ENCODE measurements at places on chromosomes 6 and 20.

DNA sequence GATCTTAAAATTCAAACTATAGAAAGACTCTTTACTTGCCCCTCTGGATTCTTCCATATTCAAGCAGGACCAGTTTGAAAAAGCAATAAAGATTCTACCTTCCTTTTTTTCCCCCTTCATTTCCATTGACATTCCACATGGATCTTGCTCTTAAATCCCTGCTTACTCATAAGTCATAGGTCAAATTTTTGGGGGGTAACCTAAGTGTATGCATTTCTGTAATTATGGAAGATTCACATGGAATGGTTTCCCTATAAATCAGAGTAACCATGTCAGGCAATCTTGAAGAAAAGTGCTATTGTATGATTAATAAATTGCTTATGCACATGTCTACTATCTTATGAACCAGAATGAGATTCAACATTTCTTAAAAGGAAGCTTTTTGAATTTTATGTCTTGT lies 551.0 kb downstream of the HAO1 start:
- DNase-seq: peak; percentile 7

GRCh38 chr6:77987035-77987384 lies 334.2 kb downstream of the MEI4 start:
- DNase-seq: no peak

DNA sequence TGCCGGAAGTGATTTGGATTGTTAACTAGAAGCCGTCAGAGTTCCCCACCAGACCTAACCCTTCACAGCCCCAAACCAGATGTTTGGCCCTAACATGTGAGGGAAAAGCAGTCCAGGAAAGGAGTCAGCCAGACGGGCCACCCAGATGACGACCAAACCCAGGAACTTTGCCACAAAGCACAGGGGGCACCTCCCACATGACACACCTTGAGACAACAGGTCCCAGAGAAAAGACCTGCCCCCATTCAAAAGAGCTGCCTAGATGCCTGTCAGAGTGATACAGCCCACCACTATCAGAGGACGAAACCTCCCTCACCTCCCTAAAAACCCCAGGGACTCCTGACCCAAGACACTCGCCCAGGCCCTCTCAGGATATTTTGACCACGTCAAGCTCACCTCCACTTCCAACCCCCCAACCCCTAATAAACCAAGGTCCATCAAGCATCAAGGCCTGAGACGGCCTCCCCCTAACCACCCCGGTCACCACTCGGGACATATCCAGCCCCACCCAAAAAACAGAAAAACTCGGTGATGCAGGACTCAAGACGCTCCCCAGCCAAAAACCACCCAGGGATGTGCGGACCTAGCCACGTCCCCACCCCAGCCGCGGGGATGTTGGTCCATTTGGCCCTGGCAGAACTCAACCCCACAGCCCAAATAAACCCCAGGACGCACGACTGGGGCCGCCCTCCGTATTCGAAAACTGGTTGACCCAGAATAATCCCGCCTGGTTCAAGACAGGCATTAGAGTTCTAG lies 662 bp downstream of the ZNF343 start:
- DNase-seq: peak; percentile 35

DNA sequence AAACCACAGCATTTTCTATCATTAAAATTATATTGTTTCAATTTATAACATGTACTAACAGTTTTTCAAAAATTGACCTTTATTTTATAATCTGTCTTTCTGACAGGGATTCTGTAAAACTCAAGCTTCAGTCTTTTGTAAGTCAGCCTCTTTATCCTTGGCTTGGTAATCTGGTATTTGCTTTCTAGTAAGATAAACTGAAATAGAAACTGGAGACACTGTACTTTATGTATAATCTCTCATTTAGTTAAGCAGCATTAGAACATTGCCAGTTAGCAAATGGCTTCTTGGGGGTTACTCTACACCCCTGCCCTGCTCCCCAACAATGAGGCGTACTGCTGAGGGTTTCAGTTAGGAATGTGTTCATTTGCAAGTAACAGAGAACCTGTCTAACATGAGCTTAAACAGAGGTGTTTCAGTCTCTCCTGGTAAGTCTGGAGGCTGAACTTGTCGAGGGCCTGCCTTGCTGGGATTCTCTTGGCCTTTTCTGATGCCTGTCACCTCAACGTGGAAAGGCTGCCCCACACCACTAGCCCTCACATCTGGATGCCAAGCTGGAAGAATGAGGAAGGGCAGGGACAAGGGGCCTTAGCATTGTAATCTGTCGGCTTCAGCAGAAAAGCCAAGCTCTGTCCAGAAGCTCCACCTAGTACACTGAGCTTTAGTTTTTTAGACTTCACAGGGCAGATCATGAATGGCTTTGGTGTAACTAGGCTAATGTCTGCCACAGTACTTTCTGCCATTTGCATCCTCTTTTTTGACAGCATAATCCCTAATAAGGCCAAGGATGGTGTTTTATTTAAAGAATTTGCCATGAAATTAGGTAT lies 34.8 kb downstream of the SH3BGRL2 start:
- DNase-seq: no peak

DNA sequence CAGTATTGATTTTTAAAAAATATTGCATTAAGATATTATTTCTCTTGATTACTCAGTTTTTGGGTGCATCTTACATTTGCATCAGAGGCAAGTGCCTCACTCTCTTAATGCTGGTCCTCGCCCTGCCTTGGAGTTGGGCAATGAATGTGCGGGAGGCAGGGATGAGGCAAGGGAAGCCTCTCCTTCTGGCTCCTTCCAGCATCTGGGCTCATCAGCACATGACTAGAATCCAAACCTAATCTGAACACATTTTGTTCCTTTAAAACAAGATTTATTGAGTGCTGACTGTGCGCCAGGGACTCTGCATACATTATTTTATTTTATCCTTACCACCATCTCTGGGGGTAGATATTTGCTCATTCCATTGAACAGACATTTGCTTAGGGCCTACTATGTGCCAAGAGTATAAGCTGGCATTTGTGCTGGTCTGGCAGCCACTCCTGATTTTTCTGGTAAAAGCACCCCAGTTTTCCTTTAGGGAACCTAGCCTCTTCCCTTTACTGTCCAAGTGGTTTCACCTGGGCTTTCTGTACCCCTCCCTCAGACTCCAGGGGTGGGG lies 71.9 kb upstream of the ZNFX1 start:
- DNase-seq: no peak

- DNase-seq: no peak
Observed at GRCh38 chr20:58545565-58546415, 30.6 kb upstream of the APCDD1L start.

DNA sequence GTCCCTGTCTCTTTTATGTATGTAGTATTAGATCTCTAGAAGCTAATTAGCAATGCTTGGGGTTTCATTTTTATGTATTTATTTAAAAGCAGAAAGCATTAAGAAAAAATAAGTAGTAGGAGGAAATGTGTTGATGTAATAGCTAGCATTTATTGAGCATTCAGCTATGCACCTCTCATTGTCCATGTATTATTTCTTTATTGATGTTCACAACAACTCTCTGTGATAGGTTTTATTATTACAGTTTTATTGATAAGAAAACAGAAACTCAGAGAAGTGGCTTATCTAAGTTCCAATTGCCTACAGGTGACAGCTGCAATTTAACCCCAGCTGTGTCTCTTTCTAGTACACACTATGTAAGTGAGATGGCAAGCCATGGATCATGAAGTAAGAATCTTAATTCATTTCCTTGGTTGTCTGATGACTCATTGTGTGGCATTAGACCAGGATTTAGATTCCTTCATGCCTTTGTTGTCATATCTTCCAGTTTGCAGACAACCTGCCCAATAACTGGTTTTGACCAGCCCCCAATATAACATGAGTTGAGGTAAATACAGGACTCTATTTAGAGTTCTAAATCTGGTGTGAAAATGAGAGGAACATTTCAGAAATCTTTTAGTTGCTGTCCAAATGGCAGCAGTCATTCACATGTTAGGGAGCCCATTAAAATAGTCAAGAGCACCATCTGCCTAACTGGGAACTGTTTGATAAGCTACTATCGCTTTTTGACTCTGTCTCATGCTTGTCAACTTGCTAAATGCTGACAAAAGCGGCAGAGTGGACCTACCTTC lies 170.8 kb upstream of the PHACTR1 start:
- peak; percentile 81 for DNase-seq

DNA sequence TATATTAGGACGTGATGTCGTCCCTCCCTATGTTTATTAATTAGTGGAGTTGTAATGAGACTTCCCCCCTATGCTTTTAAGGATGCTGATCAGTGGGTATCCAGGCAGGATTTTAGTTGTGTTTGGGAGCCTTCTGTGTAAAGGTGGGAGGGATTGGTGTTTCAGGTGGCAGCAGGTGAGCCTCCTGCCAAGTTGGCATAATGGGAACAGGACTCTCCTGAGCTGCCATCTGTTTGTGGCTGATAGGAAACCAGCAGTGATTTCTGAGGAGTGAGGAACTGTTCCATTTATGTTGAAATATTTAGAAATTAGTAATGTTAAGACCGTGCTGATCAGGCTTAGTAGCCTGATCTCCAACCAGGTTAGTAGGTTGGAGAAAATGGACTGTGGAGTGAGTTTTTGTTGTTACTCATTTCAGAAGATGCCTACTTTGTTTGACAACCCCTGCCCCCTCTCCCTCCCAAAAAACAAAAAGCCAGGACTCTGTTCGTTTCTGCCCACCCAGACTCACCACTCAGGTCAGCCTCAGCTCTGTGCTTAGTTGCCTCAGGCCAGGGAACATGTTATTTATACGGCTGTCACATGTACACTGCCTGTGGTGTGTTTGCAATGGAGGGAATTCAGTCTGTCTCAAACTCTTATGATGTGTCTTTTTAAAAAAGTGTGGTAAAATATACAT lies 55.4 kb upstream of the TULP4 start:
- no peak for DNase-seq

GRCh38 chr6:112031960-112032359 lies 21.9 kb upstream of the CCN6 start:
- no peak for DNase-seq

- peak; percentile 7 for DNase-seq
Observed at GRCh38 chr6:12962529-12962928, 246.0 kb downstream of the PHACTR1 start.

DNA sequence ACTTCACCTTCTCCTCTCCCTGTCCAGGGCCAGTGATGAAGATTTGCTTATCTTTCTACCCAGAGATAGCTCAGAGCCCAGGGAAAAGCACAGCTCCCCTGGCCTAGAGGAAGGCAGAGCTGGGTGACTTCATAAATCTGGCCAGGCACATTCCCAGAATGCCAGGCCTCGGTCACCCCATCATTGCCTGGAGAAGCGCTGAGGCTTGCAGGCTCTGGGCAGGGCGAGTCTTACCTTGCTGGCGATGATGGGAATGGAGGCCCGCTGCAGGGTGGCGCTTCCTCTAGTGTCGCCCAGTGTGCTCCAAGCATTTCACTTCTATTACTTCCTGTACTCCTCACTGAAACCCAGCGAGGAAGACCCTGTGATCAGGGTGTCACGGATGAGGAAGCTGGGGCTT lies 60.1 kb downstream of the DAAM2 start:
- DNase-seq: no peak

- no peak for DNase-seq
Observed at GRCh38 chr20:50876816-50877215, 54.4 kb downstream of the ADNP start.

- DNase-seq: no peak
Observed at GRCh38 chr20:2563116-2563515, 26.7 kb downstream of the TMC2 start.

DNA sequence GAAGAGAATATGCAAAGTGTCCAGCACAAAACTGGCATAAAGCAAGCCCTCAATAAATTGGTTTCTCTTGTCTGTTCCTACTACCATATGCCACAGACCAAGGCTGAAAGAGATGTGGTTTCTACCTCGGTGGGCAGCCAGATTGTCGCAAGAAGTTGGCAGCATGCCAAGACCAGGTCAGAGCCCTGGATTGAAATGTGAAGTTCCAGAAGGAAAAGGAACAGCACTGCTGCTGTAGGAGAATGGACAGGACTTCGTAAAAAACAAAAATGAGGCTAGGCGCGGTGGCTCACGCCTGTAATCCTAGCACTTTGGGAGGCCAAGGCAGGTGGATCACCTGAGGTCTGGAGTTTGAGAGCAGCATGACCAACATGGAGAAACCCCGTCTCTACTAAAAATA lies 22.1 kb downstream of the MRPL14 start:
- no peak for DNase-seq

GRCh38 chr6:35026434-35027222 lies 114.5 kb downstream of the TCP11 start:
- no peak for DNase-seq

DNA sequence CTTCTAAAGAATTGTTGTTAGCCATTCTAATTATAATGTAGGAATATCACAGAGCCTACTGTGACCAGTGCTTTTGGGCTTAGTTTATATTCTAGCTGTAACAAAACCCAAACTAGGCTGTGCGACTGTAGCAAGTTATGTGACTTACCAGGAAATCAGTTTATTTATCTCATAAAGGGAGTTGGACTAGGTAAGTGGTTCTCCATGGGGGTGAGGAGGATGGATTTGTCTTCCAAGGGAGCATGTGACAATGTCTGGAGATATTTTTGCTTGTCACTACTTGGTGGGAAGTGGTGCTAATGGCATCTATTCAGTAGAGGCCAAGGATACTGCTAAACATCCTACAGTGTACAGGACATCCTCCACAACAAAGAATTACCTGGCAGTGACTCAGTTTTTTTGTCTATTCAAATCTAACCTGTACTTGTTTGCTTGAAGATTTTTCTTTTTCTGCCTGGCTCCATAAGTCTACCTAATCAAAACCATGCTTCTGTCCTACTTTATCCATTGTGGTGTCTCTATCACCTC lies 32.5 kb downstream of the ZFAND3 start:
- no peak for DNase-seq

GRCh38 chr6:79467716-79468115 lies 69.5 kb downstream of the LCA5 start:
- DNase-seq: no peak

DNA sequence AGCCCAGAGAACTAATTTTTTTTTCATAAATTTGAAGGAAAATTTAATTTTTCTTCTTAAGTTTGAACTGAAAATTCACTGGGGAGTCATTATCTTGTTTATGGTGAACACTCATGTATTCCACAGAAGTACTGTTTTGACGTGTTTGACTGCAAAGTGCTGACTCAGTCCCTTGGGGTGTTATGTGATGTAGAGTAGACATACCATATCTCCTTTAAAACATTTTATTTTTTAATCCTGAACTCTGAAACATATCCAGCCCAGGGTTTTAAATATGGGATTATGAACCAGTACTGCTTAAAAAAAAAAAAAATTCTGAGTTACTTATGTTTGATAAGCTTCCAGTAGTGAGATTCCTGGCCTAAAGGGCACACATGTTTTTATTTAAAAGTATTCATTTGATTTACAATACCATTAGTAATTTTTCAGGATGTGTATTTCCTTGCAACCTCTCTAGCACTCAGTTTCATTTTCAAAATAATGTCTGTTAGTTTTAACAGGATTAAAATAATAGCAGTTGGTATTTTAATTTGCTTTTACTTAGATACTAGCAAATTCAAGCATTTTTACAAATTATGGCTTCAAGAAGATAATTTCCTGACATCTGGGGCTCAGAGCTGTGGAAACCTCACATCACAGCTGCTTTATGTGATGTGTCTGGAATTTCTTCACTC lies 81.7 kb upstream of the PDE10A start:
- DNase-seq: peak; percentile 37

- no peak for DNase-seq
Observed at GRCh38 chr20:21684671-21685070, 20.8 kb upstream of the PAX1 start.

GRCh38 chr20:16195671-16196070 lies 377.6 kb downstream of the KIF16B start:
- no peak for DNase-seq

Measured in fibroblast of skin of scalp (primary cell).